ENCODE measurements at places on chromosomes 4 and X. TPM values are rescaled to one million over a fixed set of nuclear protein-coding genes. Genes with fewer than 3 reads are reported as not detected.

Gene SPANXA2
- total RNA-seq, result not detected

Gene ABCG2
- 6.3 TPM for total RNA-seq

Gene CT55
- not detected for total RNA-seq

Gene PCDH7
- total RNA-seq, result 18.4 TPM

Gene TMEM255A
- total RNA-seq, result 2.1 TPM

Gene TASL
- total RNA-seq, result 0.55 TPM

Gene EDA
- 4.8 TPM for total RNA-seq

Gene ADH1B
- total RNA-seq, result 142 TPM

Gene NSUN7
- total RNA-seq, result 8.5 TPM

Gene IRS4
- total RNA-seq, result 0.96 TPM

Gene GLOD5
- not detected for total RNA-seq

Gene ARMCX4
- total RNA-seq, result 29.8 TPM

Gene KLKB1
- 1.2 TPM for total RNA-seq

Gene CORIN
- total RNA-seq, result 25.0 TPM

Gene TMEM128
- total RNA-seq, result 26.8 TPM

Gene IGSF1
- 0.18 TPM for total RNA-seq

Gene TLR10
- total RNA-seq, result 0.10 TPM

Gene ZNF630
- total RNA-seq, result 5.4 TPM

Gene MAGEB1
- total RNA-seq, result not detected

Gene SLC9B1
- total RNA-seq, result 1.8 TPM

Gene C4orf50
- 0.05 TPM for total RNA-seq

Gene MAGEA1
- not detected for total RNA-seq

Gene KANTR
- total RNA-seq, result 34.1 TPM

Gene ARHGAP6
- 29.6 TPM for total RNA-seq

Gene ARR3
- total RNA-seq, result not detected

Gene PLS3
- total RNA-seq, result 119 TPM

Gene USP26
- not detected for total RNA-seq

Gene GPR82
- total RNA-seq, result 0.26 TPM

Gene GRIA2
- 0.18 TPM for total RNA-seq

Gene MAGEE1
- 3.2 TPM for total RNA-seq
